ENCODE measurements at places on chromosomes 6 and 20.

- no peak for DNase-seq
These were observed 92.4 kb downstream of the CD24 start for GRCh38 chr6:106882138-106882537.

DNA sequence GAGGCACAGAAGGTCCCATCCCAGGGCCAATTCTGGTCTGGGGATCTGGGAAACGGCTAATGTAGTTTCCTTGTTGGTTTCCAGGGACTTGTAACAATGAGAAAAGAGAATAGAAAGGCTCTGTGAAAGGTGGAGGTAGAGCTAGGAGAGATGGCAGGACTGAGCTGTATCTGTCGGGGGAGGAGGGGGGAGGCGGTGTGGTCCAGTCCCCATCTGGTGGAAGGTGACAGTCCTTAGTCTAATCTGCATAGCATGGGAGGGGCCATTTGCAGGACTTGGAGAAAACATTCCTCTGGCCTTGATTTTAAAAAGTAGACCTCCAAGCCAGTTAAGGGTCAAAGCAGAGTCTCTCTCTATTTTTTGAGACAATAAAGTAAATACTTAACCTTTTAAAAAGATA lies 137.1 kb downstream of the DNAH8 start:
- no peak for DNase-seq

- DNase-seq = no peak
These were observed 5.9 kb downstream of the GPX5 start for GRCh38 chr6:28531479-28532128.

DNA sequence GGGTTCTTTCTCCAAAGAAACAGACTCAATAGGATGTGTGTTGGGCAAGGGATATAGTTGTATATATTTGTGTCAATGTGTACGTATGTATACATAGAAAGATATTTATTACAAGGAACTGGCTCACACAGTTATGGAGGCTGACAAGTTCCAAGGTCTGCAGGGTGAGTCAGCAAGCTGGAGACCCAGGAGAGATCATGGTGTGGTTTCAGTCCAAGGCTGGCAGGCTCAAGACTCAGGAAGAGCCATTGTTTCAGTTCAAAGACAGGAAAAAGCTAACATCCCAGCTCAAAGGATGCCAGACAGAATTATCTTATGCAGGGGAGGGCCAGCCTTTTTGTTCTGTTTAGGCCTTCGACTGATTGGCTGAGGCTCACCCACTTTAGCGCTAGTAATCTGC lies 89.9 kb upstream of the RALGAPA2 start:
- DNase-seq = no peak

DNA sequence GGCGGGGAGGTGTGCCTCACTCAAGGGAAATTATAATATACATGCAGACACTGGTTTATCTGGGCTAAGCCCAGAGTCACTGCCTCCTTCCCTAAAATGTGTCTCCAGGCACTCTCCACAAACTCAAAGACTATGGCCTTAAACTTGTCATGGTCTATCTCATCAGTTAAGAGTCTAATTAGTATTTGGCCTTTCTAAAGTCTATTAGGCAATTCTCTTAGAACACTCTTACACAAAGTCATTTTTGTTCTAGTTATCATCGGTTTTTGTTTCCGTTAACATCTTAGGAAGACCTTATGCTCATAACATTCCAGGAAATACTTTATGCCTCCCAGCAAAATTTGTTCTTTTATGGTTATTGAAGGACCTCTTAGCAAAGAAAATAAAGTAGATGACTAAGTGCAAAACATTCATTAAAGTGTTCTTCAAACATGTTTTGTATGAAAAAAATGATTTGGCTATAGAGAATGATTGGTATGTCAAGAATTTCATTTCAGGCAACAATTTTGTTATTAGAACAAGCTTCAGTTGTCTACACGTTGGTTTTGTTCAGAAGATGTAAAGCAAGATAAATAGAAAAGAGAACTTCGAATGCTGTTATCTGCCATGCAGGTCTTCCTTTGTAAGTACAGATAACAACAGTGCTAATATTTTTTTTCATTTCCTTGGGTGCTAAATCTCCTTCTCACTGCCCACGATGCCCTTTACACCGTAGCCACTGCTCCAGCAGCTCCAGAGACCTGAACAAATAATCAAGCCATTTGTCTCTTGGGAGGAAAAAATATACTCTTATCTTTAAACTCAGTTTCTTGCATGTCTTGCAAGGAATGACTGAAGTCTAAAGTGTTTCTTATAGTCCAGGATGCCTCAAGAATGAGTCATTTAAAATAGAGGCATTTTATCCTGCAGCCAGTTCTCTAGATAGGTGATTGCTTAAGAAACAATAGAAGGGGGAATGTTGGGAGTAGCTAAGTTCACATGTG lies 170.4 kb downstream of the HTR1B start:
- no peak for DNase-seq

- no peak for DNase-seq
These were observed 19.7 kb downstream of the SPDEF start for GRCh38 chr6:34536251-34536958.

DNA sequence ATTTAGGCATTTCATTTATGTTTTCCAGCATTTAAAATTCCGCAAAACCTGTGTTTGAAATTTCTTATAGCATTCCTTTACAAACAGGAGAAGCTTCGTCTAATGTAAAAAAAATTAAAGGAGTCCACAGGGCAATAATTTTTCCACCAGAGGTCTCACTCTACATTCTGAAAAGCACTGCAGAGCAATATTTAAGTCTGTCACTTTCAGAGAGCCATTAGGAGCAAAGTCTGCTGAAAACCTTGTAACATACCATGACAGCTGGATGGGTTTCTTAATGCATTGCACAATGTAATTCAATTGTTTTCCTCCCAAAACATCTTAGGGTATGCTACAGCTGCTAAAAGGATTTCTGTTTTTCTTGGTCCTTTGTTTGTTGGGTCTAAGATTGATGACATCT lies 18.0 kb downstream of the BAG2 start:
- no peak for DNase-seq

DNA sequence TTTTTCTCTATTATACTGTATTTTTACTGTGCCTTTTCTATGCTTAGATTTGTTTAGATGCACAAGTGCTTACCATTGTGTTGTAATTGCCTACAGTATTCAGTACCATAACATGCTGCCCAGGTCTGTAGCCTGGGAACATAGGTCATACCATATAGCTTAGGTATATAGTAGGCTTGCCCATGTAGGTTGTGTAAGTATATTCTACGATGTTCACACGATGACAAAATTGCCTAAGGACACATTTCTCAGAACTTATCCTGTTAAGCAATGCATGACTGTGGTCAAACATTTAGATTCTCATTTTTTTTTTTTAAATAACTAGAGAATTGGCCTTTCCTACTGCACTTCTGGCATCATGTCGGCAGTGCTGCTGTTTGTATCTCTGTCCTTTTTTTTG lies 253.7 kb upstream of the SUPT3H start:
- DNase-seq = no peak

GRCh38 chr20:32072168-32072750 lies 20.2 kb downstream of the HCK start:
- no peak for DNase-seq

- DNase-seq = no peak
These were observed 45.4 kb downstream of the TPBG start for GRCh38 chr6:82408952-82409431.

- no peak for DNase-seq
These were observed 180.5 kb downstream of the OGFRL1 start for GRCh38 chr6:71468841-71469700.

- no peak for DNase-seq
These were observed 1.3 kb upstream of the RBBP8NL start for GRCh38 chr20:62428396-62429295.

- no peak for DNase-seq
These were observed 127.2 kb downstream of the SYNE1 start for GRCh38 chr6:152509916-152510315.

GRCh38 chr6:32401284-32401963 lies 5.6 kb downstream of the BTNL2 start:
- DNase-seq = no peak

- DNase-seq = no peak
These were observed 308.3 kb upstream of the PREP start for GRCh38 chr6:105711216-105711615.

GRCh38 chr20:44856442-44856841 lies 29.1 kb upstream of the YWHAB start:
- no peak for DNase-seq

GRCh38 chr6:57432157-57432556 lies 114.7 kb downstream of the PRIM2 start:
- DNase-seq = no peak

DNA sequence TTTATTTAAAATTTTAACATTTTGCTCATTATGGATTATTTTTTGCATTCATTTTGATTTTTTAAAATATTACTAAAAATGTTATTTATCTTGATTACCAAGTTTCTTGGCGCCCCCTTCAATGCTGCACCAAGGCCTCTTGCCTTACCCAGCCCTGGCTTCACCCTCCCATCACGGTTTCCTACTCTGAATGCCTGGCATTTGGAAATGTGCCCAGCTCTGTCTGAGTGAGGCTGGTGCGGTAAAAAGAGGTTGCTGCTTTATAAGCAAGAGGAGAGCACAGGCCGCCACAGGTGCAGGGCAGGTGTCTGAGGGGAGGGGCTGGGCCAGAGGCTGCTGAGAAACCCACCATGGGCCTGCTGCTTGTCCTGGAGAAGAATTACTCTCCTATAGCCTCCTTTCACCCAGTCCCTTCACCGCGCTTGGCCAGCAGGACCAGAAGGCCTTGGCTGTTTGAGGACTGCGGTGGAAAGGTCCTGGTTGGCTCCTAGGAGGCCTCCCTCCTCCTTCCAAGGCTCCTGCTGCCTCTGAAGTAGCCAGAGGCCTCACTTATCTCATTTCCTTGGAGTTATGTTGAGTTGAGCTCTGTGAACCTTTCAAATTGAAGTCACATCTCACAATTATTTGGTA lies 62.6 kb downstream of the BANF2 start:
- no peak for DNase-seq

DNA sequence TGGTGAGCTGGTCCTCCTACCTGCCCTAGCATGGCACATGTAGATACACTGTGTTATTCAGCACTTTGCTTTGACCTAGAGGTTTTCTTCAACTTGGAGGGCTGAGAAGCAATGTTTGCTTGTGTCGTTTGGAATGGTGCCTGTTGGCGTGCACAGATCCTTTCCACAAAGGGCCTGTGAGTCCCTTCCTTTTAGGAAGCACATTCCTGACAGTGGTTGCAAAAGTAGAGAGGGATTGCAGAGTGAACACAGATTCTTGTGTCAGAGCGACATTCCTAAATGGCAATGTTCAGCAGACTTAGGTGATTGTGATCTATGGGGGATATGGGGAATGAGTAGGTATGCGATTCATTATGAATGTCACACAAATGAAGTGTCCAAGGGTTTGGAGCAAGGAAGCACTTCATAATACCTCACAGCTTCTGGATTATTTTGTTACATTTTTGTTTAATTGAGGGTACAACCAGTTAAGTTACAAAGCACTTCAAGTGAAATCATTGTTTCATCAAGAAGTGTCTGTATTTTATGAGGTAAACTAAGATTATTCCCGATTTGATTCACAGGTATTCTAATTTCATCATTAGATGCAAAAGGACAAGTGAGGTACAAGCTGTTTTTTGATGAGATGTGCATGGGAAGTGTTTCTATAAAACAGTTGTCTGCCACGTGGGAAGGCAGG lies 713 bp upstream of the RNF144B start:
- DNase-seq = no peak

- DNase-seq = no peak
These were observed 12.2 kb downstream of the TPD52L1 start for GRCh38 chr6:125165776-125166175.

DNA sequence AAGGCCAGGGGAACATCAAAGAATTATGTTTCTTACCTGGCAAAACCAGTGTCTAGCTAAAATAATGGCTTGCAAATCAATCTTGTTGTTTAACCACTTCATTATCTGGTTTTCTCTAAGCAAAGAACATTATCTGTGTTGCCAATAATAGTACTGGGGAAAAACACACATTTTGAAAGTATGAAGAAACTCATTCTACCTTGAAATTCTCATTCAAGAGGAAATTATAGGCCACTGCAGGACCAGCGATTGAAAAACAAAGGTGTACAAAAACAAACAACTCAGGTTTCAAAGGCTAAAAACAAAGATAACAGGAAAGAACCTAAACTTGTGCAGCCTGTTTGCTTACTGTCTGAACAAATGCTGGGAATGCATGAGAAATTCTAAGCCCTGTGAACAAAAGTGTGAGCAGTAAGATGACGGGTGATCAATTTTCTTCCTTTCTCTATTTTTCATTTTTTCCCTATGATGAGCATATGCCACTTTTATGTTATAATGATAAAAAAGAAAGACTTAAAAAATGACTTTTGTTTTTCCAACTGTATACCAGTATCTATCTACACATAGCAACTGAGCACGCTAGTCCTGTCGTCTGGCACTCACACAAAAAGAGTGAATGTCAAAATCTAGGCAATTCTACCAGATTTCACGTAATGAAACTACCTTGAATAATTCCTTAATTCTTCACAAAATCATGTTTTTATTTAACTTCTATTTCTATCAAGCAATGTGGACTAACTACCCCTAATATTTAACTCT lies 117.9 kb downstream of the SGK1 start:
- DNase-seq = no peak

- DNase-seq = no peak
These were observed 107.7 kb upstream of the TMEM181 start for GRCh38 chr6:158452191-158452590.

DNA sequence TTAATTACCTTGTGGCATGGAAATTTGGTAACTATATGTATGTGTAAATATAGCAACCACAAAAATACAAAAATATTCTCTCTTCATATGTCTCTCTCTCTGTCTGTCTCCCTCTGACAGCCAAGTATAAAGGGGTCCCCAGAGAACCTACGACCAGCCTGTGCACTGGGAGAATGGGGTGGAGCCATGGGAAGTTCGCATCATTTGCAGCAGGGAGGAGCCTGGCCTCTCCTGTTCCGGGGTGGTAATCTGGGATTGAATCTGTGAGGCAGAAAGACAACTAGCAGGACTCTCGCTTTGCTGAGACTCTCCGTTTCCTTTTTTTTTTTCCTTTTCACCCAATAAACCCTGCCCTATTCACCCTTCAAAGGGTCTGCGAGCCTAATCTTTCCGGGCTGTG lies 1109.1 kb downstream of the HACE1 start:
- no peak for DNase-seq

DNA sequence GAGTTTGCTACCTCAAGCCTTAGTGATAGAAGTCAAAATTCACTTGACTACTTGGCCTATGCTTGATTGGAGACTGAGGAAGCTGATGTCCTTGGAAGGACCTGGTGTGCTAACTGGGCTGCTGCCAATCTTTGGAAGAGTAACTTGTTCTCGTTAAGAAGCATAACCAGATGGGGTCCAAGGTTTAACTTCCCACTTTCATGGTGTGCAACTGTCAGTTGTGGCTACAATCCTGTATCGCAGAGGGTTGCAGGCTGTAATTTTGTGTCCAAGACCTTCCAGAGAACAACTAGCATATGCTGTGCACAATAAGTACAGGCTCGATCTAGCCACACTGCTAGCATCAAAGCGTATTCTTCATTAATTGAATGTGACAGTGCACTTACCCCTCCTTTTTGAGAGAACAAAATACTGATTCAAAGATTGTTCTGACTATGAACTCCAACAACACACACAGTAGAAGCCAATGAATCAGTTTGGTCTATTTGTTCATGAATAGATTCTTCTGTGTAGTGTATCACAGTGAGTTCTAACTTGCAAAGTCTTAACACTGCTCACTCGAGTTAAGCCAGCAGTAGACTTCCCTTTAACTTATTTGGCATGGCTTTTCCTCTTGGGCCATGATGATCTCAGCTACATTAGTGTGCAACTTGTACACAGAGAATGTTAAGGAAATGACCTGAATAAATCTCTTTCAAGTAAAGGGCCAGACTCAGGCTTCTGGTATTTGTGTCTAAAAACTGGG lies 15.8 kb upstream of the PLCB1 start:
- no peak for DNase-seq

Measured in stimulated activated CD4-positive, alpha-beta T cell treated with anti-CD3 and anti-CD28 coated beads, TNF-alpha, amount 100 ng/mL, for 24 hours (primary cell).